Activated CD4-positive, alpha-beta T cell treated with anti-CD3 and anti-CD28 coated beads, Interleukin-2, Interleukin-6, amounts not matched to agents 100 ng/mL and 50 ng/mL, durations not matched to agents 16 hours and 8 hours (primary cell): ENCODE measurements at places on chromosomes 4 and X.

- DNase-seq, result no peak
Observed at GRCh38 chr4:116499-116898, 7.8 kb upstream of the ZNF718 start.

- DNase-seq, result no peak
Observed at GRCh38 chr4:10958226-10958856, 273.8 kb upstream of the CLNK start.

DNA sequence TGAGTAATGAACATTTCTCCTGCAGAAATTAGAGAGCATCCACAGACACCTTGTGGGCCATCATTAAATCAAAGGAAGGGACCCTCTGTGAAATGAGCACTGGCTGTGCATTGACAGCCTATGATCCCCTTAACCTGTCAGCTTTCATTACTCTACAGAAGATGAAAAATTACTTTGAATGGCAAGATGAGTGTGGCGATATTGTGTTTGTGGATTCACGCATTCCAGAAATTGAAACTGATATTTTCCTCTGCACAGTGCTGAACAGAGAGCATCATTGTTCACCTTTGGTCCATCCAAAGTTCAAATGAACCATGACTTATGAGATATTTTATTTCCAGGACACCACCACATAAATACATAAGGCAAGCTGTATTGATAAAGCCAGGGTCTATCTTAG, 374.8 kb upstream of the ANXA10 start:
- DNase-seq, result no peak

DNA sequence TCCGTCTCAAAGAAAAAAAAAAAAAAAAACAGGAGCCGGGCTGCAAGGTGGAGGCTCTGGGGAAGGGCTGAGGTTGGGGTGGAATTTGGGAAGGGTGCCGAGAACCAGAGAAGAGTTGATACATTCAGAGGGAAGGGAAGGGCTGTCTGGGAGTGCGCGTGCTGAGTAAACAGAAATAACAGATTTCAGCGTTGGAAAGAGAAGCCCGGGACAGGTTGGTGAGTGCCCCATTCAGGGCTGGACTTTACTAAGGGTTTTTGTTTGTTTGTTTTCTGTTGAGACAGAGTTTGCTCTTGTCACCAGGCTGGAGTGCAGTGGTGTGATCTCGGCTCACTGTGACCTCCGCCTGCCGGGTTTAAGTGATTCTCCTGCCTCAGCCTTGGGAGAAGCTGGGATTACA, 1.7 kb upstream of the IL3RA start:
- no peak for DNase-seq

DNA sequence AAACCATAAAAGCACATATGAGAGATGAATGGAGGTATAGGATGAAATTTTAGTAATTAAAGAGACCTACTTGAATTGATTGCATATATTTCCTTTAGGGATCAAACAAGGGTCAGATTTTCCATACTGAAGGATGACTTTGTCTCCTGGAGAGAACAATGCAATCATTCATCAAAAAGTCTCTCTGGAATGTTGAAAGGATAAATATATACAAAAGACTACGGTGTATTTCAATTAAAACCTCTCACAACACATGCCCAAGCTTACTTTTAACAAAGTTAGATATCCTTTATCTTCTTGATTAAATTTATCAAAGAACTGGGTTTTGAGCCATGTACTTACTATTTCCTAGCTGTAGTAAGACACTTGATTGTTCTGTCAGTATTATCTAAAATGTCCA, 36.8 kb upstream of the ADH7 start:
- no peak for DNase-seq

DNA sequence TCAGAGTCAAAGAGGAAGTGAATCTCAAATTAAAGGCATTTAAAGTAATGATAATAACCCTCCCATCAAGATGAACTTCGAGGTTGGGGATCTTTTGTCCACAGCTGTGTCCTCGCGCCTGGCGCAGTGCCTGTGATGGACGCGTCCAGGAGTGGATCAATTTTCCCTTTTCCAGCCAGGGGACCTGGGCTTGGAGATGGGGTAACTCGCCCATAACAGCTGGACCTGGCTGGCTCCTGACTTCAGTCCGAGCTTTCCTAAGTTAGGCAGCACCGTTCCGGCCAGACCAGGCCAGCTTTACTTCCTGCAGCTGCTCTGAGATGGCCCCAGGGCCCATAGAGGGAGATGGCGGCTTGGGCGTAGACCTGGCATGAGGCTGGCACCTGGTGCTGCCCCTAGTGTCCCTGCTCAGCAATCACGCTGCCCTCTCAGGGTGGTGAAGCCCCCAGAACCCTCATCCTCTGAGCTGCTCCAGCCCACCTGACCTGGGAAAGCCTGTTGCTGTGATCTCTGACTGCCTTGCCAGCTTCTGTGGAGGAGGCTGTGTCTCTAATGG, 23.9 kb downstream of the ADRA2C start:
- DNase-seq, result no peak

DNA sequence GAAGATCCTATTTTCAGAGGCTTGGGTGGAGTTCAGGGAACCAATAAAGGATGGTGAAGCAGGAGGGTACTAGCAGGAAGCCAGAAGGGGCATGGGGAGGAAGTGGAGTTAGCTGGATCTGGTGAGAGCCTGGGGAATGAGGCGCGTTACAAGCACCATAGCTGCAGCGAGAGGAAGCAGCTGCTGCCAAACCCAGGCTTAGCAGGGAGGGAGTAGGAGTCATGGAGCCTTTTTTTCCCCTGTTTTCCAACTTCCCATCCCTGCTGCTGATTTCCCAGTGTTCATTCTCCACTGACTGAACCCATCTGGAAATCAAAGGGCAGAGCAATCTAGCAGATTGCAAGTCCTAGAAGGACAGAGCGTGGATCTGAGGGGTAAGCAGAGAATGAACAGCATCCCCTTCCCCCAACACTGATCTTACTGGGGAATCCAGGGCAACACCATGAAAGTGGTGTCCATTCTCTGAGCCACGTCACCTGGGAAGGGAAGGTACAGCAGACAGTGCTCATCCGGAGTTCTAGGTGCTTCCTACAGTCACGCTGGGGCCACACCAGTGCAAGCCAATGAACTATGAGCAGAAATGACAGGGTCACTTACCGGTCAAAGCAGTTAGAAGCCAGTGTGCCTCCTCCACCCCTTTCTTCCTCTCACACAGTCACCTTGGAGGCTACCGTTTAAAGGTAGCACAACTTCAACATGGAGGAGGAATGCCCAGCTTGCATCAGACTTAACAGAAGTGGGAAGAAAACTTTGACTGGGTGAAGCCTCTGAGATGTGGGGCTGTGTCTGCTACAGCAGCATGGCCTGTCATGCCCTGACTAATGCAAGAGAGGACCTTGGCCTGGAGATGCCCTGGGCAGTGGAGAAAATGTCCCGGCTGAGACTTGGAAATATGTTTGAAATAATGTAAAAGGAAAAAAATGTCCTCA, 36.7 kb downstream of the SMIM20 start:
- DNase-seq, result no peak
